Mucosa of gallbladder (tissue), 1 donor: ENCODE measurements at places on chromosomes 3 and 15. TPM values are rescaled to one million over a fixed set of nuclear protein-coding genes. Genes with fewer than 3 reads are reported as not detected.

DNA sequence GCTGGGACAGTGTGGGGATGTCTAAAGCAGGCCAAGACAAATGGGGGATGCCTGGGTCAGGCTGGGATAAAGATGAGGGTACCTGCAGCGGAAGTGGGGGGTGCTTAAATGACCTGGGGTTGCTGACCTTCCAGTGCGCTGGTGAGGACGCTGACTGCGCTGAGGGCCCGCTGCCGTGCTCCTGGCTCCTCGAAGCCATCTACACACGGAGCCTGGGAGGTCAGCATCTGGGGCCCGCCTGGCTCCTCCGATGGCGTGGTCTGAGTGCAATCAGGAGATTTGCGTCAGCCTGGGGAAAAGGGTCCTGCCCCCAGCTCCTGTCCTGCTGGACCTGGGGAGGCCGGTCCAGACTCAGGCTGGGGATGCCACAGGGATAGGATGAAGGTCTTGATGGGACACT lies 50.7 kb downstream of the SCN5A start:
- DNase-seq: no peak

DNA sequence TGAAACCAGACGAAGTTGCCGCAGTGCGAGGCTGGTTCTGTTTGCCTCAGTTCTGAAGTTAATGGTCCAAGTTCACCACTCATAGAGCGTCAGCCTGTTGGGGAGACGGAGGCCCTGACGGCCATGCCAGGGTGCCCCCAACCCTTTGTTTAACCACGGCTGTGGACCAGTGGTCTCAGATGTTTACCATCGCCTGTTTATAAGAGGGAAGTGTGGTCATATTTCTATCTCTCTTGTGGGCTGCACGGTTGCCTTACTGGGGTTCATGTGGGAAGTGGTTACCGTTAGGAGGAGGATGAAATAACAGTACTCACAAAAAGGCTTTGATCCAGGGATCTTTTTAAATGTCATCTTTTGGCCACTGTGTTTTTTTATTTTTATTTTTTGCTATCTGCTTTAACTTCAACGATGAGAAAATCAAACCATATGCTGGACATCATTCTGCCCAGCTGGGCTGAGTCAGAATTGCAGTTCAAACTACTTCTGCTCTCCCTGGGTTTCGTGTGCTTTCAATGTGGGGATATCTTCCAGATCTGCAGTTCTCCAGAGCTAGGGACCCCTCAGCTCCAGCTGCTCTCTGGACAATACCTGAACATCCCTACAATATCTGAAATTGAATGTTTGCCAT lies 17.8 kb downstream of the SMAD3 start:
- no peak for DNase-seq

DNA sequence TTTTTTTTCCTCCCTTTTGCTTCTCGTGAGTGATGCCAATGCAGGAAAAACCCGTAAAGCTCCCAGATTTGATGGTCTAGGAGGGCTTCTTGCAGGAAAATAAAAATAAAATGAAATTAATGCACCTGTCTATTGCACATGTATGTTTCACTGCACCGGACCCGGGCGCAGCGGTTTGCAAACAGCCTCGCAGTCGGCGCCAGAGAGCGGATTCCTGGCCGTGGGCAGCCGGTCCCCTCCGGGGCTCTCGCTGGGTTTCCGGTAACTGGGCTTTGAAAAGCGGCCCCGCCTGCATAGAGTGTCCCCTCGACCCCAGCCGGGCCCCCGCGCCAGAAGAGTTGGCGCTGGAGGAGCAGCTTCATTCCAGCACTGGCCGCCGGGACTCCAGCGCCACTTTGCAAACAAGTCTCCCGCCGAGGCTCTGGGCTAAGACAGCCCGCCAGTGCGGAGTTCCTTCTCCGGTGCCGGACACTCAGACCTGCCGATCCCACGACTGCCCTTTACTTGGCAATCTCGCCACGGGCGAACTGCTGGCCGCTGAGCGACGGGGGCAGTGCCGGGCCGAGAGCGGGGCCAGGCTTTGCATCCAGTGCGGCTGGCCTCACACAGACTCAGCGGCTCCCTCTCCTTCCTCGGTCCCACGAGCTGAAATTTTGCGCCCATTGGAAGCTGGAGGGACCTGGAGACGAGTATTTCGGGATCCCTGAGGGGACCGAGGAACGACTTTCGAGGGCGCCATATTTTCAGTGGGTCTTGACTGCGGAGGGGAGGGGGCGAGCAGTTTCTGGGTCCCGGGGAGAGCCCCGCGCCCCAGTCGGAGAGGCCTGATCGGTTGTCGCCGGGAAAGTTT lies 225.9 kb upstream of the C2CD4B start:
- peak; percentile 21 for DNase-seq

GRCh38 chr3:73471986-73472787 lies 152.6 kb downstream of the PDZRN3 start:
- no peak for DNase-seq

CELF6 gene
- 2.1 TPM for total RNA-seq
